ENCODE measurements at places on chromosomes 7 and 10. TPM values are rescaled to one million over a fixed set of nuclear protein-coding genes. Genes with fewer than 3 reads are reported as not detected.

GRCh38 chr7:18566205-18566604 lies 70.7 kb downstream of the HDAC9 start:
- no peak for DNase-seq

- DNase-seq = no peak
These were observed 89.4 kb downstream of the DGKI start for GRCh38 chr7:137757146-137757925.

GRCh38 chr7:37320848-37321468 lies 127.7 kb downstream of the ELMO1 start:
- DNase-seq = no peak

DNA sequence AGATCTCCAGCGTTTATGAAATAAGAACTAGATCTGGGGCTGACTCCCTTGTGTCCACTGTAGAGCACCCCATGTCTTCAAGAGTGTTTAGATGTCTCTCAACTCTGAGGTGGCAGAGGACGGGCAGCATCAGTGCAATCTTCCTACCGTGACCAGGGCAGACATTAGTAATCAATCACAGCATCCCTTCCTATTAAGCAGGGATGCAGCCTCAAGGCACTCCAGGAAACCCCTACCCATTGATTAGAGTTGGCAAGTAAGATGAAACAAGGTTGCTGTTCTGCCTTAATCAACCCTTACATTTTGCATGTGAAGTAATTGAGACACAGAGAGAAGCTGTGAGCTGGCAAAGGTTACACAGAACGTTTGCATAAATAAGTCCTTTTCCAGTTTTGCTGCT lies 283.7 kb upstream of the ZMIZ1 start:
- no peak for DNase-seq

- DNase-seq = no peak
These were observed 402.6 kb downstream of the NRG3 start for GRCh38 chr10:82277591-82277990.

- no peak for DNase-seq
These were observed 370.5 kb upstream of the BMPER start for GRCh38 chr7:33534833-33535232.

GRCh38 chr10:59977486-59977885 lies 71.1 kb upstream of the CCDC6 start:
- no peak for DNase-seq

MYL7 gene
- total RNA-seq = 1.2 TPM

- no peak for DNase-seq
These were observed 18.7 kb downstream of the PKD2L1 start for GRCh38 chr10:100311298-100311697.

PTPRN2 gene
- 2.4 TPM for total RNA-seq

GRCh38 chr7:71904484-71904883 lies 507.7 kb downstream of the CALN1 start:
- DNase-seq = no peak

DNA sequence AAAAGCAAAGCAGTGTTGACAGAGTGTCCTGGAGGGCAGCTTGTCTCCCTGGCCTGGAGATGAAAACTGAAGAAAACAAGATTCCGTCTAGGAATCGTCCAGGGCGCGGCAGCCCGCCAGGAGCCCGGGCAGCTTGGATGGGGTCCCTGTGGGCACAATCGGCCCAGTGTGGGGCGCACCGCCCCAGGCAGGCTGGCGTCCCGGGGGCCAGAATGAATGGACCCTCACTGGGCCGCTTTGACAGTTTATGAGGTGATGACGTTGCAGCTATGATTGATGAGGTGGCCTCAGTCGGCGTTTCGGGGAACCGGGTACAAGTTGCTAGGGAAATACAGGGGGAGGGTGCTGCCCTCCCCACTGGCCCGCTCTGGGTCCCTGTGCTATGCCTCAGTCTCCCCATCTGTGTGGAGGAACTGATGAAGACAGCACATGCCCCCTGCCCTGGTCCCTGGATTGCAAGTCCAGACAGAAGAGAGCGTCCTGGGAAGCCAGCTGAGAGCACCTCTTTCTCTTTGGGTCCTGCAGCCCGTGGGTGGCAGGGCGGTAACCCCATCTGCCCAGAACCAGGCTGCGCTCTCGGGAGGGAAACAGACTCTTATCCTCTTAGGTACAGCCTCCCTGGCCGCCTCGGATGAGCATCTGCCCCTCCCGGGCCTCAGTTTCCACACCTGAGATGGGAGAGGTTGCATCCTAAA lies 131.3 kb downstream of the LHPP start:
- no peak for DNase-seq

OPALIN gene
- total RNA-seq = not detected

UPK3B gene
- total RNA-seq = not detected

DNA sequence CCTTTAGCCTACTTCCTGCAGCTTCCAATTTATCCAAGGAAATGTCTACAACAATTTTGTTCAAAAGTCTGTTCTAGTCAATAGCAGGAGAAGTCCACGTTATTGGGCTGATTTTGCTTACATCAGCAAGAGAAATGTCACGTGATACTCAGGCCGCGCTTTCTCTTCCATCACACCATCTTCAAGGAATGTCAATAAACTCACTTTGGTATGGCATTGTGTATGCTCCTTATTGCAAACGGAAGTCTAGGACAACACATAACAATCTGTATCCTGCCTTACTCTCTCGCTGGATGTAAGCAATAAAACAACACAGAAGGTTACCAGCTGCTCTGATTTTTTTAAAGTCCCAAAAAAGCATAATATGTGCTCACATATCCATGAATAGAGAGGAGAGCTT lies 17.1 kb upstream of the STK17A start:
- no peak for DNase-seq

SCART1 gene
- 0.14 TPM for total RNA-seq

All from kidney epithelial cell (primary cell).